ENCODE measurements at places on chromosomes 5 and 9. TPM values are rescaled to one million over a fixed set of nuclear protein-coding genes. Genes with fewer than 3 reads are reported as not detected.

REXO4 gene
- 29.5 TPM for total RNA-seq

DNA sequence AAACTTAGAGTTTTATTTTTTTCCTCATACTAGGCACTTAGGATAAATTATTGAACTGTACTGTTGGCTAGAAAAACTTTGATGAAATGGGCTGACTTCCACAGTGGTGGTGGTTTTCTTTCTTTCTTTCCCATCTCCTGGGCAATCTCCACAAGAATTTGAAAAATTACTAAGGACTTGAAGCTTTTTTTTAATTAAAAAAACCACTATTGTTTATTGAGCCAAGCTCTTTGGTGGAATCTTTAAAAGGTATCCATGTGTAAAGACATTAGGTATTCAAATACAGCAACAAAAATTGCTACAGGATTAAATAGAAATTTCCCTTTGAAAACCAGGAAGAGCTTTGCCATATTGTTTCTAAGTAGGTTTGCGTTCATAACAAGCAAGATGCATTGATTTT, 14.1 kb downstream of the MARCHF6 start:
- no peaks in the 10 kb centered on the region for H3K27me3 ChIP-seq
- DNase-seq = no peak
- no peaks in the 10 kb centered on the region for H3K36me3 ChIP-seq
- H3K27ac ChIP-seq = no peak overlapping the region
- H3K4me3 ChIP-seq = no peak overlapping the region
- no peaks in the 10 kb centered on the region for H3K4me1 ChIP-seq

DNA sequence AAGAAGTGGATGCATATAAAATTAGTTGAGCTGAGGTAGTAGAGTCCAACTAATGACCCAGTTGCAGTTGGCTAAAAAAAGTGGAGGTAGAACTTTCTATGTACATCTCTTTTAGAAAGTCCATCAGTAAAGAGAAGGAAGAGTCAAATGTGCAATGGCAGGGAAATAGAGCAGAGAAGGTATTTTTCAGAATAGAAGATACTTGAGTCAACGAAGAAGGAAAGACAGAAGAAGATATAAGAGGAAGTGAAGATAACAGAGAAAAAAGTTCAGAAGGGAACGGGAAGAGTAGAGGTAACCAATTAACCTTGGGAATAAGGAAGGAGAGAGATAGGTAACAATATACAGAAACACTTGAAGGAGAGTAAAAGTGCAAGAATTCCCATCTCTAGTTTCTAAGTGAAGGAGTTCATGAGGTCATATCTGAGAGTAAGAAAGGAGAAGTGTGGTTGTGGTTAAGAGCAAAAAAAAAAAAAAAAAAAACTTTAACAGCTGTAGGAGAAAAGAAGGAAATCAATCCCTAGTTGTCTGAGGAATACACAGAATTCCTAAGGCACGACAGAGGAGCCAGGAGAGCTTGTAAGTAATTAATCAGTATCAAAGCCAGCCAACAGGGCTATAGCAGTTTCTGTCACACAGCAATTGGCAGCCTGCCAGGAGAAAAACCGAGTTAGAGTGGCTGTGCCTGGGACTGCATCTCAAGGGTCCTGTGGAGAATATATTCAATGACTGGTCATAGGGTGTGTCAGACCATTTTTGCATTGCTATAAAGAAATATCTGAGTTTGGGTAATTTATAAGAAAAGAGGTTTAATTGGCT, 61.0 kb downstream of the ARL15 start:
- DNase-seq = no peak
- no peaks in the 10 kb centered on the region for H3K27me3 ChIP-seq
- no peaks in the 10 kb centered on the region for H3K36me3 ChIP-seq
- no peak overlapping the region for H3K4me3 ChIP-seq
- H3K4me1 ChIP-seq = peaks cover 6% of the 10 kb centered on the region

DNA sequence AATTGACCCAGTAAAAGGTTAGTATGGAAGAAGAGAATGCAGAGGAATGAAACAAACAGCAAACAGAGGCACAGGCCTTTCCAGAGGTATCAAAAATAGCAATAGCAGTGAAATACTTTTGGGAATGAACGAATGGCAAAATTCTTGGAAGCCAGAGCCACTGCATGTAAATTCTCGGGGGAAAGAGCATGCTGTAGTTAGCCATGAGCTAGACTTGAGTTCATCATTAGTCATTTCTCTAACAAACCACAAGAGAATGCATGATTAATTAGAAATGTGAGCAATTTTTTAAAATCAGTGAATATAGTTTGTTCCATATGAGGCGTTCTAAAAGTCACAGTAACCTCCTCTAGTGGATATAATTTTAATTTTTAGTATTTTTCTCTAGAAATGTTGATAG, 170.3 kb upstream of the PRR16 start:
- H3K4me1 ChIP-seq = no peaks in the 10 kb centered on the region
- no peaks in the 10 kb centered on the region for H3K36me3 ChIP-seq
- no peaks in the 10 kb centered on the region for H3K27me3 ChIP-seq
- no peak overlapping the region for H3K4me3 ChIP-seq
- no peak overlapping the region for H3K27ac ChIP-seq
- no peak for DNase-seq

DNA sequence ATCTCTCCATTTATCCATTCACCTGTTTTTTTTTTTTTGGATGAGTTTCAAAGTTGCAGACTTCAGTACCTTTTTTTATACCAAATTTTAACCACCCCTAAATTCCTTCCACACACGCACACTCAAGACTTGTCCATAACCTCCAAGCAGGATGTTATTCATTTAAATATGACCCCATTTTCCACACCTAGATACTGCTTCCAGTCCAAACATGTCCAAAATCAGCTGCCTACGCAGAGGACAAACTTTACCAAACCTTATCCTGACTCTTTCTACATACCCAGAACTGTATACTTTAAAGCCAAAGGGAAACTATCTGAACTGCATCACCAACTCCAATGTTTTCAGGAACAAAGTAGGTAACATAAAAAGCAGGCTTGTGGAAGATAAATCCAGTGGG, 36.0 kb upstream of the FYB1 start:
- no peak overlapping the region for H3K27ac ChIP-seq
- no peaks in the 10 kb centered on the region for H3K4me1 ChIP-seq
- H3K36me3 ChIP-seq = no peaks in the 10 kb centered on the region
- no peak for DNase-seq
- peaks cover 2% of the 10 kb centered on the region for H3K27me3 ChIP-seq

- DNase-seq = no peak
- H3K27ac ChIP-seq = no peak overlapping the region
- no peaks in the 10 kb centered on the region for H3K36me3 ChIP-seq
- H3K4me3 ChIP-seq = no peak overlapping the region
- no peaks in the 10 kb centered on the region for H3K27me3 ChIP-seq
- peaks cover 23% of the 10 kb centered on the region for H3K4me1 ChIP-seq
Measured at GRCh38 chr9:78017190-78017693, 14.4 kb downstream of the GNAQ start.

C9orf50 gene
- not detected for total RNA-seq

DNA sequence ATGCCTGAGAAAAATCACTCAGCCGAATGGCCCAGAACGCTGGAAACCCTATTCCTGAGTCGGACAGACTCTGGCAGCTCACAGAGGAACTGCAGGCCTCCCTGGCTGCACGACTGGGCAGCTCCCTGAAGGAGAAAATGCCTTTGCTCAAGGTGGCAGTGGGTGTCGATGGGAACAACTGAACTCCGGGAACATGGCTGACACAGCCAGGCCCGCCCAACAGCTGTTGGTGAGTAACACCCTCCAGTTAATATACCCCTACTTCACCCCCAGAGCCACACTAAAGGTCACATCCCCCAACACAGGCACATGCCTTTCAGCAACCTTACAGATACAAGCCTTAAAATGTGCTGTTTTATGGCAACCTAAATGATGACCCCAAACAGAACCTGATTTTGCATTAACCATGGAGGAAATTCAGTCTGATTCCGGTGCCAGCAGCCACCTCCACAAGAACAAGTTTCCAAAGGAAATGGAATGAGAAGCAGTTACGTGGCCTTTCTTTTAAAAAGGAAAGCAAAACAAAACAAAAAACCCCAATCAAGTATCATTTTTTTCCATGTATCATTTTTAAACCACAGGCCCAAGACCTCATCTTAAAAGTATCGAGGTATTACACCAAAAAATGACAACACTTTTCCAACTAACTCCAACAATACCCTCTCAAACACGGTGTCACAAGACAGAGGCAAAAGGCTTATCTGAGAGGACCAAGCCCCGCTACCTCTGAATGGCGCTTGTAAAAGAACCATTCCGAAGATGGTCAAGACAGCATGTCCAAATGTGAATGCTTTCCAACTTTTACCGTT, 3.1 kb downstream of the KLF9 start:
- H3K27ac ChIP-seq = peak overlapping the region; percentile 84
- H3K4me3 ChIP-seq = peak overlapping the region; percentile 94
- DNase-seq = peak; percentile 77
- no peaks in the 10 kb centered on the region for H3K27me3 ChIP-seq

- H3K27me3 ChIP-seq = peaks cover 59% of the 10 kb centered on the region
- no peaks in the 10 kb centered on the region for H3K4me1 ChIP-seq
- no peak for DNase-seq
- H3K27ac ChIP-seq = no peak overlapping the region
Measured at GRCh38 chr5:135053278-135053677, 19.2 kb upstream of the PITX1 start.

NMUR2 gene
- total RNA-seq = not detected

DNA sequence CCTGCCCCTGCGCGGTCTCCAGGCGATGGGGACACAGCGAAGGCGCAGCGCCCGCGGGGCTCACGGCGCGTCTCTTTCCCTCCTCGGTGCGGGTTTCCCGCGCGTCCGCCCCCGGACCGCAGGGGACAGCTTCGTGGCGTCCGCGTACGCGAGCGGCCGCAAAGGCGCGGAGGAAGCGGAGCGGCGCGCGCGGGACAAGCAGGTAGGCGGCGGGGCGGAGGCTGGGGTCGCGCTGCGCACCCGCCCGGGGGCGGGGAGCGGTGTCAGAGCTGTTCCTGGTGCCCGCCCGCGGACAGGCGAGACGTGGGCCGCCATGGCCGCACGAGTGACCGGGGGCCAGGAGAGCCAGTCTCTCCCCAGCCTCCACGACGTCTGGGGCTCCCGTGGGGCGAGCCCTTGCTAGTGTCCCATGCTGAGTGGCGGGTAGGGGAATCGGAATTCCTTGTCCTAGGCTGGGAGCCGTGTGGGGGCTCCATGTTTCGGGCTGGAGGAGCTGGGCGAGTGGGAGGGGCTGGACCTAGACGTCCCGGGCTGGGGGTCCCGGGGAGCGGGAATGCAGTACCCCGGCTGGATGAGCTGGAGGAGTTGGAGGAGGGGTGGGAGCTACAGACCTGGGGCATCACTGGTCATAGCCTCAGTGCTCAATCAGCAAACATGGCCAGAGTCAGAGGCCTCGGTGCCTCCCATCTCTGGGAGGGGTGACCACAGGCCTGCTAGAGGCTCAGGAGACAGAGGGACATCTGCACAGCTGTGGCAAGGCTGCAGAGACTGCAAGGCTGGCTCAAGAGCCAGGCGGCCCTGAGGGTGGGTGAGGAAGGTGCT, 968 bp downstream of the NKD2 start:
- H3K27me3 ChIP-seq = peaks cover 23% of the 10 kb centered on the region
- H3K4me3 ChIP-seq = no peak overlapping the region
- no peak for DNase-seq
- H3K27ac ChIP-seq = no peak overlapping the region
- no peaks in the 10 kb centered on the region for H3K36me3 ChIP-seq
- H3K4me1 ChIP-seq = no peaks in the 10 kb centered on the region

DNA sequence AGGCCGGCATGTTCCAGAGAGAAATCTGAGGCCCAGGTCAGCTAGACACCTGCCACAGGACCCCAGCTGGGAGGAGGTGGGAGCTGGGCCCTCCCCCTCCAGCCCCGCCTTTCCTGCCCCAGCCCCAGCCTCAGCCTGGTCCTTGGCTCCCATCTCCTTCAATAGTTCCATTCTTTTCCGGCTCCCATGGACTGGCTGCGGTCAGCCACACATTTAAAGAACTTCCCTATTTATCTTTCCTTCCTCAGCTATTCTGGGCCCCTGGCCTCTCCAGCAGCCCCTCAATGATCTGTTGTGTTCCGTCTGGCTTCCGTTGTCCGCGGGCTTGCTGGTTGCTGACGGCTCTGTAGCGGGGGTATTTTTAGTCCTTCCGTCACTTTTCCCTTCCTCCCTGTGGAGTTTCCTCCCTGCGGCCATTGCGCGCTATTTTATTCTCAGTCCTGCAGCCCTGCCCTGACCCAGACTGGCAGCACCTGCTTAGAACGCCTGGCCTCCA, 73.8 kb downstream of the AMBP start:
- no peak overlapping the region for H3K4me3 ChIP-seq
- peaks cover 17% of the 10 kb centered on the region for H3K36me3 ChIP-seq
- H3K4me1 ChIP-seq = peaks cover 24% of the 10 kb centered on the region
- H3K27me3 ChIP-seq = no peaks in the 10 kb centered on the region
- DNase-seq = peak; percentile 63

LCN9 gene
- total RNA-seq = not detected

GRCh38 chr9:114037961-114038723, 40.0 kb downstream of the AMBP start:
- no peak for DNase-seq
- no peak overlapping the region for H3K27ac ChIP-seq
- H3K4me3 ChIP-seq = no peak overlapping the region
- peaks cover 29% of the 10 kb centered on the region for H3K36me3 ChIP-seq
- no peaks in the 10 kb centered on the region for H3K27me3 ChIP-seq

- peaks cover 7% of the 10 kb centered on the region for H3K4me1 ChIP-seq
- H3K36me3 ChIP-seq = no peaks in the 10 kb centered on the region
- H3K4me3 ChIP-seq = no peak overlapping the region
- H3K27ac ChIP-seq = no peak overlapping the region
- DNase-seq = no peak
Measured at GRCh38 chr5:172644711-172645110, 3.6 kb downstream of the NEURL1B start.
